A549 treated with DMSO at 1 μM for 4 hours (cell line): ENCODE measurements at places on chromosomes 5 and 9. TPM values are rescaled to one million over a fixed set of nuclear protein-coding genes. Genes with fewer than 3 reads are reported as not detected.

The PCDHGA5 gene
- total RNA-seq, result 0.07 to 0.22 TPM (median 0.18 TPM) in 5 replicates

The NTNG2 gene
- 1.6 to 2.5 TPM (median 2.1 TPM) in 5 replicates for total RNA-seq

The ECM2 gene
- total RNA-seq, result 0.12 to 0.29 TPM (median 0.19 TPM) in 5 replicates

The KYAT1 gene
- 7.5 to 10.3 TPM (median 8.9 TPM) in 5 replicates for total RNA-seq

The TAF11L5 gene
- total RNA-seq, result not detected in 5 replicates

The TOPORS gene
- total RNA-seq, result 12.4 to 16.2 TPM (median 15.0 TPM) in 5 replicates

The FBP2 gene
- not detected in 5 replicates for total RNA-seq

The TNC gene
- 0.92 to 1.4 TPM (median 1.00 TPM) in 5 replicates for total RNA-seq

The DND1 gene
- total RNA-seq, result 0.28 to 1.4 TPM (median 0.84 TPM) in 5 replicates

The ANKRD31 gene
- 0.05 to 0.08 TPM (median 0.08 TPM) in 5 replicates for total RNA-seq

The ARL14EPL gene
- 0.09 to 0.54 TPM (median 0.29 TPM) in 4 of 5 replicates, not detected in the other for total RNA-seq

The DROSHA gene
- 34.4 to 46.6 TPM (median 44.2 TPM) in 5 replicates for total RNA-seq

The CCL27 gene
- 0.27 to 0.39 TPM (median 0.34 TPM) in 4 of 5 replicates, not detected in the other for total RNA-seq

The SLC46A2 gene
- total RNA-seq, result not detected in 5 replicates

The ZNF189 gene
- 6.2 to 9.0 TPM (median 7.4 TPM) in 5 replicates for total RNA-seq

The TOMM5 gene
- total RNA-seq, result 322 to 345 TPM (median 337 TPM) in 5 replicates

The ADAMTS19 gene
- total RNA-seq, result not detected in 5 replicates

The ANKRD34B gene
- 0.03 to 0.09 TPM (median 0.05 TPM) in 4 of 5 replicates, not detected in the other for total RNA-seq

The CNTFR gene
- total RNA-seq, result 0.07 to 0.20 TPM (median 0.13 TPM) in 4 of 5 replicates, not detected in the other

The RNF130 gene
- 32.2 to 43.9 TPM (median 41.4 TPM) in 5 replicates for total RNA-seq

The TESK1 gene
- total RNA-seq, result 22.2 to 26.3 TPM (median 22.7 TPM) in 5 replicates

The CKMT2 gene
- not detected in 5 replicates for total RNA-seq

The PCSK1 gene
- 0.36 to 0.57 TPM (median 0.50 TPM) in 5 replicates for total RNA-seq

The ERP44 gene
- 14.2 to 16.1 TPM (median 15.5 TPM) in 5 replicates for total RNA-seq

The TRIM14 gene
- 10.0 to 14.7 TPM (median 13.6 TPM) in 5 replicates for total RNA-seq

The ABLIM3 gene
- 5.7 to 8.2 TPM (median 6.7 TPM) in 5 replicates for total RNA-seq

The OLFM1 gene
- 9.8 to 12.2 TPM (median 10.8 TPM) in 5 replicates for total RNA-seq

The ARID3C gene
- 0.10 to 0.28 TPM (median 0.22 TPM) in 5 replicates for total RNA-seq

The IFNA2 gene
- not detected in 5 replicates for total RNA-seq

The ADGRD2 gene
- not detected in 5 replicates for total RNA-seq

The ZBED3 gene
- total RNA-seq, result 2.9 to 4.5 TPM (median 2.9 TPM) in 5 replicates

The EGFLAM gene
- total RNA-seq, result 0.06 to 0.18 TPM (median 0.08 TPM) in 3 of 5 replicates, not detected in the others

The GRIA1 gene
- 0.02 TPM in 1 of 5 replicates, not detected in the others for total RNA-seq
